Lung (tissue), 17 donors: ENCODE measurements at places on chromosomes 16 and 17.

GRCh38 chr17:17822189-17822588 lies 14.6 kb downstream of the SREBF1 start:
- DNase-seq, result peak; percentile 69

DNA sequence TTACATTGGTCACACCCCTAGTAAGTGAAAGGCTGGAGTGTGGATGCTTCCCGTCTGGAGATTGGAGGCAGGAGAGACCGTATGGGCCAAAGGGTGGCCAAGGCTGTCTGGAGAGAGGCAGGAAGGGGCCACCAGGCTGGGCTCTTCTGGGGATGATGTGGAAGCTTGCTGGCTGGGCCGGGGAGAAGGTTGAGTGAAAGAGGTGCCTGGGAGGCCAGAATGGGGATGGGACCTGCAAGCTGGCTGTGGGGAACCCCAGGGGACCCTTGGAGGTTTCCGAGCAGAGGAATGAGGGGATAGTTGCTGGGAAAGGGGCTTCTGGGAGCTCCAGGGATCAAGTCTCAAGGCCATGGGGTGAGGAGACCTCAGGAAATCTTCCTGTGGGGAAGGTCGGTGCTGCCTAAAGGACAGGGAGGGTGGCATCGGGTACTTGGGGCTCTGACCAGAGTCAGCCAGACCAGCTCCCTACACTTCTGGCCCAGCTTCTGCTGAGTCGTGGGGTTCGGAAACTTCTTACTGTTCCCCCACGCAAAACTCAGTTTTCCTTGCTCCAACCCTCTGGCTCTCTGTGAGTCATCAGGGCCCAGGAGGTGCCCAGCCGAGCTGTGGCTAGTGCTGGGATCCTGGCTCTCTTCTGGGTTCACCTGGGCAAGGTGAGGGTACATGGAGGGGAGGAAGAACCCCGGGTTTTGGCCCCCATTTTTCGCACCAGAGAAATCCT lies 3.1 kb downstream of the MRC2 start:
- no peak for DNase-seq

- DNase-seq, result no peak
Measured at GRCh38 chr16:83899978-83900377, 1.1 kb downstream of the MLYCD start.

GRCh38 chr17:65564793-65565192 lies 3.3 kb upstream of the AXIN2 start:
- DNase-seq, result peak; percentile 77

DNA sequence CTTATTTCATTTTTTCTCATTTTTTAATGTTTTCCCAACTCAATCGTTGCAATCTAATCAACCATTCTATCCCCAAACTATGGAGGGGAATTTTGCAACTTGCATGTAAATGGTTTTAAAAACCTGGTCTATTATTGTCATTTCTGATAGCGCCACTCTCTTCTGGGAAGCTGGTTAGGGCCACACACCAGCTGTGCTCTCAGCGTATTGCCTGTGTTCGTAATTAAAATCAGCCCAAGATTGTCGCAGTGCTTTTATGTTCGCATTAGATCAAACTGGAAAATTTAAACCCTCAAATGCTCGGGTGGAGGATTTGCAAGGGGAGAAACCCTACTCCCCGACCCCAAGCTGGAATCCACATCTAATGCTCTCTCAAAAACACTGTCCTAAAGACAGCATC lies 123.5 kb upstream of the CACNG5 start:
- DNase-seq, result no peak

DNA sequence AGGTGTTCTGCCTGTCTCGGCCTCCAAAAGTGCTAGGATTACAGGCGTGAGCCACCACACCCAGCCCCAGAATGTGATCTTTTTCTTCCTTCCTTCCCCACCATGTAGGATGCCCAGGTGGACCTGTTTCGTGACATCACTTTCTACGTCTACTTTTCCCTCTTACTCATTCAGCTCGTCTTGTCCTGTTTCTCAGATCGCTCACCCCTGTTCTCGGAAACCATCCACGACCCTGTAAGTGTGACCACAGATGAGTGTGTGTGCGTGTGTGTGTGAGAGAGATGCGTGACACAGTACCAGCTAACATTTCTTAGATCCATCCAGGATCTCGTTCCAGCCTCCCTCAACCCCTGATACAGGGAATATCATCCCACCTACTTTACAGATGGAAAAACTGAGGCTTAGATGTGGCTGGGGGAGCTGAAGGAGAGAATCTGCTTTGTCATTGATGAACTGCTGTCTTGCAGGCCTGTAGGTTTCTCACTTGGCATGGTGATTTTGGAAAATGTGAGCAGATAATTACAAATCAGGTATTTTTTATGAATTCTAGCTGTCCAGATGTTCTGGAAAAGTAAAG lies 67.1 kb downstream of the ABCC1 start:
- DNase-seq, result no peak

DNA sequence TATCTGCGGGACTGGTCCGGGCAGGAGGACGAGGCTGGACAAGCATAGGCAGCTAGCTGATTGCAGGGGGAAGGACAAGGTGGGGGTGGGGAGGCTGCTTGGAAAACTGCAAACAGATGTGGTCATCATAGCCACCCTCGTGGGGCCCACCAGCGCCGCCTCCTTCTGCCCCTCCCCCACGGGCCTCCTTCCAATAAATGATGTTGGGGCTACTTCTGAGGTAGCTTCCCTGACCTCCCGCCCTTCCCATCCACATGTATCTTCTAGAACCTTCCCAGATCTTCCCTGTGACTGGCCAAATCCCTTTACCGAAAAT lies 12.3 kb upstream of the CDC42EP4 start:
- peak; percentile 89 for DNase-seq

DNA sequence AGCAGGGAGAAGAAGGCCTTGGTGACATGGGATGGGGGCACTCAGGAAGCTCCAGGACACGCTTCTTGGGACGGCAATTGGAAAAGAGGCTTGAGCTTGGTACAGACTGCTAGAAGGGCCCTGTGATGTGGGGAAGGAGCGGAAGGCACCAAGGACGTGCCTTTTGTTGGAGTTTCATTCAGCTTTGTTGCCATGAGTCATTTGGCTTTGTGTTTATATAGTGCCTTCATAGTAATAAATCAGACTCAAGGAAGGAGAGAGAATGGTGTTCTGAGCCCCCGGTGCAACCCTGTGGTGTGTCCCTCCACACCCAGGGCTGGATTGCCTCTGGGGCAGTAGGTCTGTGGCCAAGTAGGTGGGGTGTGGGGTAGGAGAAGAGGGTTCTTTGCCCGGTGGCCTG lies 7.4 kb upstream of the TBX4 start:
- no peak for DNase-seq

DNA sequence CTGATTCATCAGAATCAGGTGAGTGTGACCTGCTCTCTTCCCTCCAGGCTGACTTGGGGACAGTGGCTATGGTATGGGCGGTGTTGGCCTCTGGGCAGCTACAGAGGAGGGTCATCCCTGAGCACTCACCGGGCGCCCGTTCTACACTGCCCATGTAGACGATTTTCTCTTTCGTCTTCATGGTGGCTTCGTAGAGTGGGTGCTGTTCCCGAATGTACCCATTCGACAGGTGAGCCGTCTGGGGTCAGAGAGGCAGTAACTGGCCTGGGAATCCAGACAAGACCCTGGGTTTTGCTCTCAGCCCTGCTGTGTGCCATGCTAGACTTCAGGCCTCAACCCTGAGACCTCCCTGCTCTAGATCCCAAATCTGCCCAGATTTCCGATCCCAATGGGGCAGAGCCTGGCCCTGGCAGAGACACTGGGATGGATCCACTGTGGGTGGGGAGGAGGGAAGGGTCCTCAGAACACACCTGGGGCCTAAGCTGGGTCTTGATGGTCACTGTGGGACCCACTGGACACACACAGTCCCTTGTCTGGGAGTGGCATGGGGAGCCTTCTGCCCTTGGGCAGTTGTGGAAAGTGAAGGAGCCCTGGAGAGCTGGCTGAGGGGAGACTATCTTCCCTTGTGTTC lies 13.2 kb downstream of the USP6 start:
- no peak for DNase-seq

- no peak for DNase-seq
Measured at GRCh38 chr17:34909040-34909439, 52.2 kb downstream of the CCT6B start.

DNA sequence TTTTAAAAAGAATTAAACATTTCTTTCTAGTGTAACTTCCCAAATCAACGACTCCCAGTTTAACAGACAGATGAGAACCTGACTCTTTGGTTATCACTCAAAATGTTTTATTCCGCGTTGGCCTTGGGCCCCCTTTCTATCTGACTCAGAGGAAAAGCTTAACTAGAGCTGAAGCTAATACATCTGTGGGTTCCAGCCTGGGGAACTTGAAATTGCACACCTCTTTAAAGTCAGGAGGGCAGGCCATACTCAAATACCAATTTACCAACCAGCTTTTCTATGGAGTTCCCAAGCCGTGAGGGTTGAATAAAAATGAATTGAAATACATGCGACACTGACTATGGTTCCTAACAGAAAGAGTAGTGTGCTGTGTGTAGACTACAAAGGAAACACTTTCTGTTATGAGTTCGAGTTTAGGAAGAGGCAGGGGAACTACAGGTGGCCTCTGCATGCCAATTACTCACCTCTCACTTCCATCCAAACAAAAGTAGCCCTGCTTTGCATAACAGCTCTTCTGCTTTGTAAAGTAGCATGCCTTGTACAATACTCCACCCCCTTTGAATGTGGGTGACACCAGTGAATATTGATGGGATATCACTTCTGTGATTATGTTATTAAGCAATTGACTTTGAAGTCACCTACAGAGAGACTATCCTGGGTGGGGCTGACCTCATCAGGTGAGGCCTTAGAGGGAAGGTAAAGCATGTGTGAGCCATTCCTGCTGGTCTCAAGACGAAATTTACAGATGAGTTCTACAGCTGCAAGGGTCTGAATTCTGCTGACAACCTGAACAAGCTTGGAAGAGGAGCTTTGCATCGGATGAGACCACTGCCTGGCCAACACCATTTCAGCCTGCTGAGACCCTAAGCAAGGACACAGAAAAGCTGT lies 92.1 kb downstream of the WDR59 start:
- DNase-seq, result no peak

DNA sequence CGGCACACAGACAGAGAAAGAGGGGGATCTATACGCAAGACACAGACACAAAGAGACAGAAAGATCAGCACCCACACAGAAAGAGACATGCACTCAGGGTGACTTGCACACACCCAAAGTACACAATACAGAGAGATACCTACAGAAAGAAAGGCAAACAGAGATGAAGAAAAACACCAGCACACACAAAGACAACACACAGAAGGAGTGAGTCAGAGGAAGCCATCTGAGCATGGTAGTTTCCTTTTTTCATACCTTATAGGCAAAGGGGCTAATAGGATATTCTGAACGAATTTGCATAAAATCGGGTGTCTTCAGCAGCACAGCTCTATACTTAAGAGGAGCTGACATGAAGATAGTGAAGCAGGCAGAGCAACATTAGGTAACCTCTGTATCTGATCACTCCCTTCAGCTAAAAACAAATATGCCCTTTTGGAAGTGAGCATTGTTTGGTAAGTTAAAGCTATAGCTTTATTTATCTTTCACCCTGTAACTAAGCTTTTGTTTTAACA lies 198.6 kb downstream of the AATF start:
- no peak for DNase-seq

GRCh38 chr17:63247706-63248105 lies 198.4 kb downstream of the CYB561 start:
- DNase-seq, result no peak

- DNase-seq, result no peak
Measured at GRCh38 chr16:88702371-88703210, 3.6 kb downstream of the RNF166 start.

GRCh38 chr17:43984521-43984920 lies 19.9 kb upstream of the NAGS start:
- no peak for DNase-seq

GRCh38 chr16:71185347-71185746 lies 45.2 kb downstream of the HYDIN start:
- peak; percentile 16 for DNase-seq

GRCh38 chr17:17227608-17228520 lies 9.1 kb downstream of the FLCN start:
- DNase-seq, result no peak

DNA sequence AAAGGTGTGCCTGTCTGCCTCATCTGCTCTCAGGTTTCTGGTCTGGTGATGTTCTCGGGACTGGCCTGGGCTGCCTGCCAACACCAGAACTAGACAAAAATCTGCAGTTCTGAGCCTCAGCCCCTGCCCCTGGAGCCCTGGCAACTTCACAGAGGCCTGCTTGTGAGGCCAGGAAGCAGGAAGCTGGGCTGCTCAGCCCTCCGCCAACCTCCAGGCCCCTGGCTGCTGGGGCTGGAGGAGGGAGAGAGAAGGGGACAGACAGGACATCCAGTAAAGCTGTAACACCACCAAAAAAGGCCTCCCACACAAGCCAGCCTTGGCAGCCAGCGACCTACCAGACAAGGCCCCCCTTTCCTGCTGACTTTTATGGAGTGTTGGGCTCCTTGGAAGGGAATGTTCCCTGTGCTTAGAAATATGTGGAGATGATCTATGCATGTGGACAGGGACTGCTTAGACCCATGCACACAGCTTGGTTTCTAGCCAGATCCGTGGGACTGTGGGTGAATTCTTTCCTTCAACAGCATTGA lies 157.6 kb downstream of the XYLT1 start:
- peak; percentile 82 for DNase-seq

- no peak for DNase-seq
Measured at GRCh38 chr17:50768346-50768761, 1.0 kb upstream of the ANKRD40CL start.

DNA sequence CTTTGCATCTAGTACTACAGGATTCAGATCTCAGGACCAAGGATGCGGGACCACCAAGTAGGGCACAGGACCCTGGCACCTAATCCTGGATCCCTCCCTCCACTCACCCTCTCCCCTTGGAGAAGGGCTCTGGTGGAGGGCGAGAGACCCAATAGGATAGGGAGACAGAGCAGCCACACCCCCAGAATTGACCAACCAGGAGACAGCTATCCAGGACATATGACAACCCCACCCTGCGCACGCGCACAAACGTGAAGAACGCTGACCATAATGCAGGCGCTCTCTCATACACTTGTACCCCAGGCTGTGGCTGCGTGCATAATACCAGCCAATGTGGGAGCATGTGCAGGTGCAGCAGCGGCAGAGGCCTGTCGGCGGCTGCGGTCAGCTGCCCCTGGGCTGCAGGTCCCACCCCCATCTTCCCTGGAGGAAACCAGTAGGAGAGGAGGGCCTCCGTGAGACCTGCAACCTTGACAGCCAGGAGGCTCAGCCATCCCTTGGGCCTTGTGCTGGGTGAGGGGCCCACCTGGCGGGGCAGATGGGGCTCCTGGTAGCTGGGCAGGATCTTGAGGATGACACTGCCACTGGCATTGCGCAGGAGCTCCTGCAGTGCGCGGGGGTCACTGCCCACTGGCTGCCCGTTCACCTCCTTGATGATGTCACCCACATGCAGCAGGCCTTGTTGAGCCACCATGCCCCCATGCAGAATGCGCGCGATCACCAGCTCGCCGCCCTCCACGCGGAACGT lies 25.4 kb downstream of the MPP2 start:
- no peak for DNase-seq

DNA sequence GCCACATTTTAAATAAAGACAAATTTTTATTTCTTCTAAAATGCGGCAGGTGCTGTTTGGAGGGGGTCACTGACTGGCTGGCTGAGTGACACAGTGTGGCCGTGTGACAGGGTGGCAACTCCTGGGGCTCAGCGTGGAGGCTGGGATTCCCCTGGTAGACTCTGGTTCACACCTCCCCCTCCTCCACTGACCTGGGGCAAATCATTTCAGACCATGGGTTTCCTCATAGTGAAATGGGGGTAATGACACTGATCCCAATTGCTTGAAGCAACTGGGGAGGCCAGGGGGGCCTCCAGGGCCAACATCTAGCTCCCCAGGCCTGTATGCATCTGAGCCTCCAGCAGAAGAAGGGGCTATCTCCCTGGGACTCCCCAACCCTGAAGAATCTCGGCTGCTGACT lies 6.6 kb downstream of the HSD11B2 start:
- DNase-seq, result no peak
